Spinal cord (tissue), 10 donors: ENCODE measurements at places on chromosomes 1 and 21. TPM values are rescaled to one million over a fixed set of nuclear protein-coding genes. Genes with fewer than 3 reads are reported as not detected.

HAPLN2 gene
- 7.3 TPM for total RNA-seq

ARHGEF11 gene
- 40.7 TPM for total RNA-seq

HOOK1 gene
- 14.9 TPM for total RNA-seq

SLX9 gene
- total RNA-seq, result 7.0 TPM

AUNIP gene
- total RNA-seq, result 1.8 TPM

BACH1 gene
- 66.1 TPM for total RNA-seq

DNA sequence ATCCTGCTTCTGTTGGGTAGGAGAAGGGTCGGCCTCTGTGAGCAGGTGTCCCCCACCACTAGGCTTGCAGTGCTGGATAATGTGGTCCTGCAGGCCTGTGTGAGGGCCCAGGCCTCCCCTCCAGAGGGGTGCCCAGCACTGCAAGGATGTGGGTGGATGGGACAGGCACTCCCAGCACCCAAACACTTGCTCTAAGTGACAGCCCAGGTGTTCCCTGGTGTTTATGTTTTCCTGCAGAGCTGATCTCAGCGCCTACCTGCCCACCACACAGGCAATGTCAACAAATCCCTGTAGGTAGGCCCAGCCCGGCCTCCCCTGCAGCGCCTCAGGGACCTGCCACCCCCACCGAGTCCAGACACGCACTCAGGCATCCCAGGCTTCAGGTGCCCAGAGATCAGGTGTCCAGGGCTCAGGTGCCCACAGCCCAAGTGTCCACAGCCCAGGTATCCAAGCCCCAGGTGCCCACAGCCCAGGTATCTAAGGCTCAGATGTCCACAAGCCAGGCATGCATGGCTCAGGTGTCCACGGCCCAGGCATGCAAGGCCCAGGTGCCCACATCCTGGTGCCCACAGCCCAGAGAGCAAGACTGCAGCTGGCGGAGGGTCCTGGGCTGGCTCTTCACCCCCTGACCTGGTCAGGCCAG is 59.2 kb downstream of the WNT9A start:
- no peaks in the 10 kb centered on the region for H3K36me3 ChIP-seq
- peak overlapping the region; percentile 33 for H3K27ac ChIP-seq
- H3K4me1 ChIP-seq, result peaks cover 30% of the 10 kb centered on the region
- no peak for DNase-seq
- peaks cover 2% of the 10 kb centered on the region for H3K27me3 ChIP-seq

GRCh38 chr1:39976732-39977131 is 21.8 kb downstream of the MFSD2A start:
- no peaks in the 10 kb centered on the region for H3K4me1 ChIP-seq
- no peaks in the 10 kb centered on the region for H3K27me3 ChIP-seq
- no peak overlapping the region for H3K4me3 ChIP-seq
- H3K36me3 ChIP-seq, result no peaks in the 10 kb centered on the region
- no peak for DNase-seq

DNA sequence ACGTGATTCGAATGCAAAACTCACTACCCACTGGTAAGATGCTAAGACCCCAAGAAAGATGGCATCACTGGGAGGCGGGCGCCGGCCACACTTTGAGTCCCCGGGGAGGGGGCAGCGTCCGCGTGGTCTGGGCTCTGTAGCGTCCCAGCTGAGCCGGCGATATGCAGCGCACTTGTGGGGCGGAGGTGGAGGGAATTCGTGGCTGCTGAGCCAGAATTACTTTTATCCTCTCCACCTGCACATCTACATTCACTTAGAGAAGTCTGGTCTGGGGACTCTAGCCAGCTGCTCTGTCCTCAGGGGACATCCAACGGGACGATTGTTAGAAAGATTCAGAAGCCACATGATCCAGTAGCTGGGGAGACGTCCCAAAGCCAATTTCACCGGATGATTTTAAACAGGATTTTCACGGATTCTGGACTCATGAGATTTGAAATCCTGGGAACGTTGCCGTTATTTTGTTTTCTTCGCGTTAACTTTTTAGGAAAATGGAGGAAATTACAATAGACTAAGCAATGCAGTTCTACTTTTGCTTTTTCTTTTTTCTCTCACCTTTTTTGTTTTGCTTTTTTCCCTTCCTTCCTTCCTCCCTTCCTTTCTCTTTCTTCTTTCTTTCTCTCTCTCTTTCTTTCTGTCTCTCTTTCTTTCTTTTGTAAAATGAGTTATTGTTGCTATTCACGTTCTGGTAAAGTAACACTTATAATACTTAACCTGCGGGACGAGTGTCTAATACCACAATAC is 1.3 kb downstream of the JAM2 start:
- peak overlapping the region; percentile 91 for H3K27ac ChIP-seq
- no peaks in the 10 kb centered on the region for H3K36me3 ChIP-seq
- DNase-seq, result no peak
- no peaks in the 10 kb centered on the region for H3K27me3 ChIP-seq
- peaks cover 8% of the 10 kb centered on the region for H3K4me1 ChIP-seq
- H3K4me3 ChIP-seq, result peak overlapping the region; percentile 87

GRCh38 chr1:237760951-237761350 is 129.8 kb downstream of the ZP4 start:
- no peaks in the 10 kb centered on the region for H3K36me3 ChIP-seq
- no peaks in the 10 kb centered on the region for H3K27me3 ChIP-seq
- no peak overlapping the region for H3K4me3 ChIP-seq
- H3K27ac ChIP-seq, result no peak overlapping the region
- H3K4me1 ChIP-seq, result no peaks in the 10 kb centered on the region

- H3K27ac ChIP-seq, result no peak overlapping the region
- no peak overlapping the region for H3K4me3 ChIP-seq
- no peak for DNase-seq
- peaks cover 2% of the 10 kb centered on the region for H3K27me3 ChIP-seq
- peaks cover 3% of the 10 kb centered on the region for H3K4me1 ChIP-seq
- H3K36me3 ChIP-seq, result no peaks in the 10 kb centered on the region
These were observed 39.9 kb upstream of the SLC19A1 start for GRCh38 chr21:45582128-45582527.

DNA sequence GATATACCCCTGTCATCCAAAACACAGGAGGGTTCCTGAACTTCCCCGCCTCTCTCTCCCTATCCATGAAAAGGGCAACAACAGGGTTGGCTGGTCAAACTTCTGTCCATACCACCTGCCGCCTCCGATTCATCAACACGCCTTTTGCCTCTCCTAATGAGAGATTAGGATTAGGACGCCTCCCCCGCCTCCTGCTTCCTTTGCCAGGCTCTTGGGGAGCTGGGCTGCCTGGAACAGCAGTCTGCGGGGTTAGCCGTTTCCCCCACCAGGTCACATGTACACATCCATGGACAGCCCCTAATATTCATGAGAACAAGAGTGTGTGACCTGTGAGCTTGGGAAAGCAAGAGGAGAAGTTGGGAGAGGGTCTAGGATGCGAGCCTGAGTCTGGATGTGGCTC is 2.3 kb upstream of the OPTC start:
- H3K4me3 ChIP-seq, result no peak overlapping the region
- H3K36me3 ChIP-seq, result no peaks in the 10 kb centered on the region
- no peak for DNase-seq
- peaks cover 32% of the 10 kb centered on the region for H3K4me1 ChIP-seq

GRCh38 chr21:43609501-43610340 is 49.6 kb downstream of the HSF2BP start:
- H3K27me3 ChIP-seq, result no peaks in the 10 kb centered on the region
- H3K36me3 ChIP-seq, result peaks cover 4% of the 10 kb centered on the region
- H3K4me3 ChIP-seq, result no peak overlapping the region
- peak; percentile 65 for DNase-seq

- no peak for DNase-seq
- no peaks in the 10 kb centered on the region for H3K4me1 ChIP-seq
- H3K27me3 ChIP-seq, result no peaks in the 10 kb centered on the region
- no peak overlapping the region for H3K4me3 ChIP-seq
These were observed 42.9 kb downstream of the CD53 start for GRCh38 chr1:110915804-110916203.

- H3K4me3 ChIP-seq, result no peak overlapping the region
- no peaks in the 10 kb centered on the region for H3K4me1 ChIP-seq
- no peak overlapping the region for H3K27ac ChIP-seq
- no peaks in the 10 kb centered on the region for H3K36me3 ChIP-seq
These were observed 331.9 kb upstream of the POGK start for GRCh38 chr1:166507347-166507746.

DNA sequence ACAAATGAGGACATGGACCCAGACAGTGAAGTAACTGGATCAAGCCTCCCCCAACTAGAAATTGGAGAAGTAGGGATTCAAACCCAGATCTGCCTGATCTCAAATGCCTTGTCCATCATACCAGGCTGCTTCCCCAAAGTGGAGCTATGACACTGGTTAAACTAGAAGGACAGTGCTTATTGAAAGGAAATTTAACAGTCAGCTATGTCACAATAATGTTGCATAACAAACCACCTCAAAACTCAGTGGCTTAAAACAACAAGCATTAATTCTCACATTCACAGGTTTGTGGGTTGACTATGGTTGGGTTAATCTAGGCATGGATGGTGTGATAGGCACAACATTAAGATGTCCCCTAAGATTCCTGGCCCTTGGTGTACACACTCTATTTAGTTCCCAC is 107.1 kb downstream of the TAS1R2 start:
- H3K4me1 ChIP-seq, result no peaks in the 10 kb centered on the region
- no peak overlapping the region for H3K4me3 ChIP-seq
- DNase-seq, result no peak
- no peaks in the 10 kb centered on the region for H3K36me3 ChIP-seq
- no peaks in the 10 kb centered on the region for H3K27me3 ChIP-seq

DNA sequence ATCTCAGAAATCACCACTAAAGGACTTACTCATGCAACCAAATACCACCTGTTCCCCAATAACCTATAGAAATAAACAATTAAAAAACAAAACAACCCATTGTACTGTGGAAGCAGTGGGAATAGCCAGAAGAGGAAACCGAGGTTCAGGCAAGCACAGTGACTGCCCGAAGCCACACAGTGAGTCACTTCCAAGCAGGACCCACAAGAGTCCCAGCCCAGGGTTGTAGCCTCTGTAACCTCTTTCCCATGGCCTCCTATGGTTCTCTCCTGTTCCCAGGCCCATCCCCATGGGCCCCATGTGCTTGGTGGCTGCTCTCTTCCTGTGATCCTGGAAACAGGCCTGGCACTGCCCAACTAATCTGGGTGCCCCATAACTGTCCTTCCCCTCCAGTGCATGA is 29.0 kb upstream of the HTR1D start:
- H3K27ac ChIP-seq, result no peak overlapping the region
- no peak for DNase-seq
- no peaks in the 10 kb centered on the region for H3K27me3 ChIP-seq
- H3K4me3 ChIP-seq, result no peak overlapping the region
- no peaks in the 10 kb centered on the region for H3K36me3 ChIP-seq

DNA sequence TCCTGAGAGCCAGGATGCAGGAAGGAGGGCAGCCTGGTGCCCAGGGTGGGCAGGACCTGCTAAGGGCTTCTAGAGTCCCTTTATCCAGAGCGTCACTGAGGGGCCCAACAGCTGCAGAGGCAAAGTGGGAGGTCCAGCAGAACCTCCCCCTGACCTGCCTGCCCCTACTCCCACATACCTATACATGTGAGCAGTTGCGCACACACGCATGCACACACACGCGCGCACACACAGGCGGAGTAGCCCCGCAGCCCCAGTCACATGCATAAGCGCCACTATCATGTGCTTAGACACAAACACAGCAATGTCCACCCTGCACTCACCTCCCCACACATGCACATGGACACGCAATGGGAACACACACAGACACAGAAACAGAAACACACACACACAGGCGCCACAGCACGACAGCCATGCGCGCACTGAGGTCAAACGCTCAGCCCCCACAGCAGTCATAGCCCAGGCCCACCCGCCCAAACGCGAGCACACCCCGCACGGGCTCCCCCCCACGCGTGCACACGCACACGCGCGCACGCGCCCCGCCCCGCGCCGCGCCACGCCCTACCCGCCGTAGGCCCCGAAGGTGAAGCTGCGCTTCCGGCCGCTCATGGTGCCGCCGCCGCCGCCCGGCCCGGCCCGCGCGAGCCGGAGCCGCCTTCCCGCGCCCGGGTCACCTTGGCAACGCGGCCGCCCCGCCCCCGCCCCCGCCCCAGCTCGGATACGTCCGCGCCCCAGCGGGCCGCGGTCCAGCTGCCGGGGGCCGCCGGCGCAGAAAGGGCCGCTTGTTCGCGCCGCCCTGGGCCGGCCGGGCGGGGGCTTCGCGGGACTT is 17.7 kb downstream of the RAP1GAP start:
- H3K4me3 ChIP-seq, result peak overlapping the region; percentile 50
- no peaks in the 10 kb centered on the region for H3K27me3 ChIP-seq
- H3K27ac ChIP-seq, result peak overlapping the region; percentile 80
- peaks cover 78% of the 10 kb centered on the region for H3K4me1 ChIP-seq

DNA sequence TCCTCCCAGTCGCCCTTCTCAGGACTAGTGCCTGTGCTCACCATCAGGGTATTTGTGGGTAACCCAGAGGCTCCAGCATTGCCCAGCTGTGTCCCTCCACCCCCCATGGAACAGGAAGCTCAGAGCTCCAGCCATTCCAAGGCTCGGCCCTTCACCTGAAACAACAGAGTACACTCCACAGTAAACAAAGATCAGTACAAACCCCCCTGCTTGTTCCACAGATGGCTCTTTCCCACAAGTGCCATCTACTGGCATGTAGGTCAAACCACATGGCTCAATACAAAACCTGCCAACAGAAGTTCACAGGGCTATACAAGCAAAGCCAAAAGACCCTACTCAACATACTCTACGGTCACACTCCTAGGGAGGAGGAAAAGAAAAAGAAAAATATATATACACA is 258.7 kb downstream of the AGBL4 start:
- no peak for DNase-seq
- no peaks in the 10 kb centered on the region for H3K36me3 ChIP-seq
- no peak overlapping the region for H3K27ac ChIP-seq

GRCh38 chr1:199010492-199010891 is 371.7 kb downstream of the PTPRC start:
- H3K4me1 ChIP-seq, result no peaks in the 10 kb centered on the region
- no peaks in the 10 kb centered on the region for H3K36me3 ChIP-seq
- DNase-seq, result no peak
- no peaks in the 10 kb centered on the region for H3K27me3 ChIP-seq
- no peak overlapping the region for H3K27ac ChIP-seq

DNA sequence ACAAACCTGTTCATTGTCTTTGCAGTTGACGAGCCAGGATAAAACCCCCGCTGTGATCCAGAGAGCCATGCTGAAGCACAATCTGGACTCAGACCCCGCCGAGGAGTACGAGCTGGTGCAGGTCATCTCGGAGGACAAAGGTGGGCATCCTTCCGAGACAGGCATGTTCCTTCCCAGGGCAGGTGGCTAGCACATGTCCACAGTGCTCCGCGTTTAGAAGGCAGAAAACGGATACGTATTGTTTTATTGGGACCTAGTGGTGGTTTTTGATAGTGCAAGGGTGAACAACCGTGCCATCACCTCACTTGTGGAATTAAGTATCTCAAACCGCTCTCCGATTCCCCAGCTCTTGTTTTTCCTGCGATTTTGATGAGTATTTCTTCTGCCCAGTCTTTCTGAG is 115.3 kb downstream of the COLGALT2 start:
- H3K4me3 ChIP-seq, result no peak overlapping the region
- H3K27me3 ChIP-seq, result no peaks in the 10 kb centered on the region
- peaks cover 19% of the 10 kb centered on the region for H3K36me3 ChIP-seq
- H3K4me1 ChIP-seq, result no peaks in the 10 kb centered on the region

- H3K4me3 ChIP-seq, result no peak overlapping the region
- H3K27ac ChIP-seq, result no peak overlapping the region
- peaks cover 40% of the 10 kb centered on the region for H3K4me1 ChIP-seq
- DNase-seq, result no peak
These were observed 48.3 kb downstream of the GNB1 start for GRCh38 chr1:1842360-1843146.
